ENCODE measurements at places on chromosomes 11 and 22.

GRCh38 chr11:125084057-125084416, 20.9 kb downstream of the SLC37A2 start:
- no peak for DNase-seq

DNA sequence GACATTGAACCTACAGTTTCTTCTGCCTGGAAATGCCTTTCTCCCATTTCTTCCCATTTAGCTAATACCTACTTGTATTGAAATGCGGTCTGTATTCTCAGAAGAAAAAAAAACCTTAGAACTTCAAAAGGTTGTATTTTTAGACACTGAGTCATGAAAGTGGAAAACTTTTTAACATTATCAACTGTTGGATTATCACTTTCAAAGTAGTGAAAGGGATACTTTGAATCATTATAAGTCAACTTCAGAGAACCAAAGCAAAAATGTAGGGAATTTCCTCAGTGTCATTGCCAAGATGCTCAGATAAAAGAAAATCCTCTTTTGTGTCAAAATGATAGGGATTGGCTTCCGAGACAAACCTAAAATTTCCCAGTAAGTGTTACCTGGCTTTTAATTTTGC, 6.6 kb downstream of the HOATZ start:
- DNase-seq: no peak

GRCh38 chr11:69064394-69064957, 15.7 kb downstream of the TPCN2 start:
- no peak for DNase-seq

GRCh38 chr11:81000334-81000733, 1559.5 kb upstream of the TENM4 start:
- DNase-seq: no peak

DNA sequence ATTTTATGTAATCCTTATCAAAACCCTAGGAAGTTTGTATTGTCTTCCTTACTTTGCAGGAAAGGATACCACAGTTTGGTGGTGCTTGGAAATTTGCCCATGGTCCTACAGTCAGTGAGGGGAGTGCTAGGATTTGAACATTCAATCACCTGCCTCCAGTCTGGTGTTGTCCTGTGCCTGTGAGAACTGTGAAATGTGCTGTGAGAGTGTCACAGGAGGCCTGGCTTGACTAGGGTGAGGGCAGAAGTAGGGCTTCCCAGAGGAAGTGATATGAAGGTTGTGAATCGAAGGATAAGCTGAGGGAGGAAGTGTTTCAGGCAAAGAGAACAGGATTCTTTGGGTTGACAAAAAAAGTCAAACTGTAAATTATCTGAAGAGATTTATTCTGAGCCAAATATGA, 424.4 kb downstream of the TMEM135 start:
- DNase-seq: no peak

DNA sequence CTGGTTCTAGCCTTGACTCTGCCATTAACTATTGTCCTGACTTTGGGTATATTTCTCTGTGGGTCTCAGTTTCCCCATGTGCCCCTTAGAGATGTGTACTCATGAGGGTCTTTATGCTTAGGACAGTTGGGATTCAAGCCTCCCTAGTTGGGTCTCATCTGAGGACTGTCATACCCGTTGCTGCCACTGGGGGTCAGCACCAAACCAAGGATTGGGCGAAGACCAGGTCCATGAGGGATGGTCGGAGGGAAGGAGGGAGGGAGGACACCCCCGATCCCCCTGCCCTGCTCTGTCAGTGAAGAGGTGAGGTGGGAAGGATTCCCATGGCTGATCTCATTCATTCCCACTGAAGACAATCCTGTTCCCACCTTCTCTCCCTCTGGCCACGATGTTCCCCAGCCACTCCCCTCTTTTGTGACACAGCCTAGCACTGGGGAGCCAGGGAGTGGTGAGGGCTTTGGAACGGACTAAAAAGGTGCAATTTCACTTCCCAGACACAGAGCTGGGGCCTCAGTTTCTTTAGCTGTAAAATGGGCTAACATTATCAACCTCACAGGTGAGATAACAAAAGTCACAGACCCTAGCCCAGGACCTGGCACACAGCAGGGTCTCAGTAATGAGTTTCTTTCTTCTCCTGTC, 12.4 kb upstream of the KLHL35 start:
- peak; percentile 42 for DNase-seq

DNA sequence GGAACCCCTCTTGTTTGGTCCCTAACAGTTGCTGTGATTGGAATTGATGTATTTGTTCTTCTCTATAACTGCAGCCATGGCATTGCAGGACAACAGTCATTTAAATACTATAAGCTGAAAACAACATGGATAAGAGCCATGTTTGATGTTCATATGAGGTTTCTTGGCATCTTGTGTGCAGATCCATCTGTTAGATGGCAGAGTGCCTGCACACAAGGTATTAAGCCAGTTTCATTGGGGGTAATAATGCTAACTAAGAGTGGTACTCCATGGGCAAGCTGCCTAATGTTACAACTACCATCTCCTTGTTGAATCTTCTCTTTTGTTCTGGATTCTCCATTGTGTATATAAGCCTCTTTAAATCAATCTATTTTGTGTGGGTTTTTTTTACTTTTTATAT, 206.0 kb upstream of the CHORDC1 start:
- no peak for DNase-seq

Data from RKO (cell line).